Osteoblast (primary cell): ENCODE measurements at places on chromosomes 16 and 17. TPM values are rescaled to one million over a fixed set of nuclear protein-coding genes. Genes with fewer than 3 reads are reported as not detected.
A peak's percentile ranks its signal among the peaks of the same experiment; 100 is the strongest.

The LGALS9B gene
- not detected in 2 replicates for total RNA-seq

The CD68 gene
- 31.8 and 55.7 TPM in 2 replicates for total RNA-seq

The HBA1 gene
- not detected in 2 replicates for total RNA-seq

The RUNDC3A gene
- total RNA-seq = under 0.01 TPM in 1 of 2 replicates, not detected in the other

The TAT gene
- total RNA-seq = under 0.01 TPM in 1 of 2 replicates, not detected in the other

GRCh38 chr17:16046966-16047365 is 47.3 kb downstream of the TTC19 start:
- H3K4me3 ChIP-seq = no peak overlapping the region
- H3K4me1 ChIP-seq = no peaks in the 10 kb centered on the region
- DNase-seq = no peak

- no peak overlapping the region for H3K27ac ChIP-seq
- H3K27me3 ChIP-seq = no peaks in the 10 kb centered on the region
- DNase-seq = peak; percentile 49
- H3K4me3 ChIP-seq = no peak overlapping the region
- no peaks in the 10 kb centered on the region for H3K36me3 ChIP-seq
- H3K4me1 ChIP-seq = peaks cover 28% of the 10 kb centered on the region
Measured at GRCh38 chr17:78940708-78941107, 15.5 kb upstream of the TIMP2 start.

DNA sequence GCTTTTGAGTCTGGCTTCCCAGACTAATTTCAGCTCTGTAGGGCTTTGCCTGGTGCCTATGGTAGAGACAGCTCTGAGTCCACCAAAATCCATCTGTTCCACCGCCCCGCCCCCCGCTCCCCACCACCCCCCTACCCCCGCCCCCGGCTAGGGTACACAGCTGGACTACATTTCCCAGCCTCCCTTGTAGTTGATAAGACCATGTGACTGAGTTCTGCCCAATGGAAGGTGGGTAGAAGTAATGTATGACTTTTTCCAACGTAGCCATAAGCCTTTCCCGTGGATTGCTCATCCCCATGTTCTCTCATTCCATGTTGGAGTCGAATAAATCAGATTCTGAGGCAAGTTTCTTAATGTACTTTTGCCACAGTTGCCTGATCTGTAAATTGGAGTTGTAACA is 786.7 kb upstream of the EEF2KMT start:
- DNase-seq = no peak
- no peak overlapping the region for H3K27ac ChIP-seq

DNA sequence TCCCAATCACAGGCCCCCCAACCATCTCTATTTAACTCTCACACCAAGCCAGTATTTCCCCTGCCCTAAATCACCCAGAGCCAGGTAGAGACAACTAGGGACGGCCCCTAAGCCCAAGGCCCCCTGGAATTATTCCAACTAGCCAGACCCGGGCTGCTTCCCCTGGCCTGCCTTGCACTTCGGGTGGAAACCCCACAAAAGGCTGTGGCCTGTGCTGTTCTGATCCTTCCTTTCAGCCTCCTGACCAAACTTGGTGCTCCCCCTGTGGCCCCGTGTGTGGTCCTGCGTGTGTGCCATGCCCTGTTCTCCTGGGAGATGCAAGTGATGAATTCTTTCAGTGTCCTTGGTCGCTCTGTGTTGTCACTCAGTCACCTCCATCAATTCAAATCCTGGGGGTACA is 14.9 kb downstream of the CCL17 start:
- H3K4me1 ChIP-seq = peaks cover 6% of the 10 kb centered on the region
- no peak overlapping the region for H3K4me3 ChIP-seq
- no peak overlapping the region for H3K27ac ChIP-seq
- H3K36me3 ChIP-seq = no peaks in the 10 kb centered on the region
- H3K27me3 ChIP-seq = no peaks in the 10 kb centered on the region
- no peak for DNase-seq

DNA sequence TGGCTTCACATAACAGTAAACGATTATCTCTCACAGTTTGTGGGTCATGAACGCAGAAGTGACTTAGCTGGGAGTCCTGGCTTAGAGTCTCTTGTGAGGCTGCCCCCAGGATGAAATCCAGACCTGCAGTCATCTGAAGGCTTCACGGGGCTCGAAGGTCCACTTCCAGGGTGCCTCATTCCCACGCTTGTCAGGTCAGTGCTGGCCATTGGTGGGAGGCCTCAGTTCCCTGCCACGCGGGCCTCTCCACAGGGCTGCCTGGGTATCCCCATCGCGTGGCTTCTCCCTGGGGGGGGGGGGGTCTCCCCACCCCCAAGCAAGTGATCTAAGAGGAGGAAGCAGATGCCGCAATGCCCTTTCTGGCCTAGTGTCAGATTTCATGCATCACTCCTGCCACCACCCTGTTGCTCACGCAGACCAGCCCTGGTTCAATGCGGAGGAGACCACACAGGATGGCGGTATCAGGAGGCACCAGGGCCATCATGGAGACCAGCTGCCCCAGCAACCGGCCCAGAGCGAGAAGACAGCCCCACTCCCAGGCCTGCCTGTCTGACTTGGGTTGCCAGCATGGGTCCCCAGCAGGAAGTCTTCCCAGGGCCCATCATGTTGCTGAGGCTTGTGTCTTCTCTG is 77.3 kb upstream of the CDH5 start:
- H3K4me3 ChIP-seq = no peak overlapping the region
- H3K27me3 ChIP-seq = peaks cover 7% of the 10 kb centered on the region
- H3K36me3 ChIP-seq = no peaks in the 10 kb centered on the region
- no peaks in the 10 kb centered on the region for H3K4me1 ChIP-seq

DNA sequence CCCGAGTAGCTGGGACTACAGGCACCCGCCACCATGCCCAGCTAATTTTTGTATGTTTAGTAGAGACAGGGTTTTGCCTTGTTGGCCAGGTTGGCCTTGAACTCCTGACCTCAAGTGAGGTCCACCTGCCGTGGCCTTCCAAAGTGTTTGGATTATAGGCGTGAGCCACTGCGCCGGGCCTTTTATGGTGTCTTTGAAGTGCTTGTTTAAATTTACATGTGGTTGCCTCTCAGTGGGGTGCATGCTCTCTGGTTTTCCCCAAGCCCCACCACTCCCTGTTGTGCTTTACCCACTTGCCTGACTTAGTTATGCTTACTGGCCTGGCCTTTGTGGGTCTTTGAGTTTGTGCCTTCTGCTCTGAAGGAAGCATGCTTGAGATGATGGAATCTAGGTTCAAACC is 132.0 kb downstream of the PRKCB start:
- no peaks in the 10 kb centered on the region for H3K27me3 ChIP-seq
- no peak overlapping the region for H3K4me3 ChIP-seq
- no peak overlapping the region for H3K27ac ChIP-seq

- H3K36me3 ChIP-seq = no peaks in the 10 kb centered on the region
- no peaks in the 10 kb centered on the region for H3K4me1 ChIP-seq
- H3K27ac ChIP-seq = no peak overlapping the region
- H3K27me3 ChIP-seq = peaks cover 10% of the 10 kb centered on the region
Measured at GRCh38 chr16:58366247-58367031, 25.8 kb upstream of the GINS3 start.

DNA sequence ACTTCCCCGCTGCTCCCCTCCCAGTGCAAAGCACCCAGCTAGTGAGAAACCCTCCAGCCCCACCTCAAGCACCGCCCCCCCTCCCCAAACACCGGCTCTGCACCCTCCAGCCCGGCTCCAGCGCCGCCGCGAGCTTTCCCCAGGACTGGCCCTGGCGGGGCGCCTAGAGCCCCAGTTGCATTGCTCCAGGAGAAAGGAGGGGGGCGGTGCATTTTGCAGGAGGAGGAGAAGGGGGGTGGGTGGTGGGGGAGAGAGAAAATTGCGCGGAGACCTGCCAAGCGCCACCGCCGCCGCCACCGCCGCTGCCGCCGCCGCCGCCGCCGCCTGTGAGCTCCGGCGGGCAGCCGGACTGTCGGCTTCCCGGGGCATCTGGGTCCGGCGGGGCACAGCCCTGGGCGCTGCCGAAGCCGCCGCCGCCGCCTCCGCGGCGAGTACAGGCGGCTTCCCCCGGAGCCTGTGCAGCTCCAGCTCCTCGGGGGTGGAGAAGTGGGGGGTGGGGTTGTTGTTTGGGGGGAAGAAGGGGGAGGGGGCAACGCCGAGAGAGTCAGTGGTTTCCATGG is 333 bp upstream of the NOG start:
- H3K36me3 ChIP-seq = no peaks in the 10 kb centered on the region
- peaks cover 39% of the 10 kb centered on the region for H3K27me3 ChIP-seq
- H3K27ac ChIP-seq = no peak overlapping the region
- H3K4me1 ChIP-seq = peaks cover 14% of the 10 kb centered on the region
- peak overlapping the region; percentile 73 for H3K4me3 ChIP-seq
- DNase-seq = peak; percentile 96

GRCh38 chr17:60573236-60574051 is 26.5 kb upstream of the PPM1D start:
- no peak overlapping the region for H3K4me3 ChIP-seq
- H3K27ac ChIP-seq = peak overlapping the region; percentile 79
- H3K4me1 ChIP-seq = peaks cover 23% of the 10 kb centered on the region
- H3K36me3 ChIP-seq = no peaks in the 10 kb centered on the region
- no peak for DNase-seq

DNA sequence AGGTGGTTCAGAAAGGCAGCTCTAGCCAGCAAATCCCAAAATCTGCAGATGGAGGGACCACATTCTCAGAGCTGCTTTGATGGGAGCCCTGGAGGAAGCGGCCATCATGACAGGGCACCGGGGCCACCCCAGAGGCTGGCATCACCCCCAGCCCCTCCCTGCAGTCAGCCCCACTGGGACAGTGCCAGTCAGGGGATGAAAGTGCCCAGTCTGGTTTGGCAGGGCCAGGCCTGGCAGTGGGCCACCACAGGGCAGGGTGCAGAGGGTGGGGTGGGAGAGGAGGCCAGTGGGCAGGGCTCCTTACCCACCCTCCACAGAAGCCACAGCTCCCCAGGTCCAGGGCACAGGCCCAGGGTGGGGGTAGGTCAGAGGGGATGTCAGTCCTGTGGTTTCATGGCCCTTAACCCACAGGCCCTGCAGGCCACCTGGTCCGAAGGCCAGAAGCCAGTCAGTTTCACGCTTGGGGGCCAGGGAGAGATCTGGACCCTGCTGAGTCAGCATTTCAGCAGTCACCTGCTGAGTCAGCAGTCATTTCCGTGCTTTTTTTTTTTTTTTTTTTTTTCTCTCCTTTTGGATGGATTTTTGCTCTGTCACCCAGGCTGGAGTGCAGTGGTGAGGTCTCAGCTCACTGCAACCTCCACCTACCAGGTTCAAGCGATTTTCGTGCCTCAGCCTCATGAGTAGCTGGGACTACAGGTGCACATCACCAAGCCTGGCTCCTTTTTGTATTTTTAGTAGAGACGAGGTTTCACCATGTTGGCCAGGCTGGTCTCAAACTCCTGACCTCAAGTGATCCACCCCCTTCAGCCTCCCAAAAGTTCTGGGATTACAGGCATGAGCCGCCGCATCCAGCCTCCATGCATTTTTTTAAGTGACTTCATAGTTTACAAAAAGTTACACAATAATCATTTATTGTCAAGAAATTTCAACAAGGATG is 10.4 kb downstream of the SLC25A10 start:
- H3K27ac ChIP-seq = no peak overlapping the region
- H3K36me3 ChIP-seq = no peaks in the 10 kb centered on the region
- DNase-seq = peak; percentile 79
- no peak overlapping the region for H3K4me3 ChIP-seq

DNA sequence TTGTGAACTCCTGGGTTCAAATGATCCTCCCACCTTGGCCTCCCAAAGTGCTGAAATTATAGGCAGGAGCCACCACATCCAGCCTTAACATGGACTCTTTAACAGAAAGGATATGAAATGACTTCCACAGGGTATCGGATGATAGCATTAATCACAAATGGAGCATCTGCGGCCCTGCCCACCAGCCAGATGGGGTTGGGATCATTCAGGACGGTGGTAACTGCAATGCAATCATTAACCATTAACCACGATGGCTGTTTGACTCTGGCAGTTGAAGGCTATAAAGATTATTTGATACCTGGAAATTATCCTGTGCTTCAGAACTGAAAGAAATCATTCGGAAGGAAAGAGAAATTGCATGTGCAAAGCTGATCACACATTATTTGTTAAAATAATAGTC is 5.3 kb upstream of the CHST5 start:
- H3K4me3 ChIP-seq = no peak overlapping the region
- H3K27ac ChIP-seq = no peak overlapping the region
- no peaks in the 10 kb centered on the region for H3K4me1 ChIP-seq
- H3K27me3 ChIP-seq = no peaks in the 10 kb centered on the region

- peaks cover 9% of the 10 kb centered on the region for H3K36me3 ChIP-seq
- H3K4me3 ChIP-seq = no peak overlapping the region
- no peaks in the 10 kb centered on the region for H3K27me3 ChIP-seq
- H3K27ac ChIP-seq = no peak overlapping the region
- no peaks in the 10 kb centered on the region for H3K4me1 ChIP-seq
- no peak for DNase-seq
Measured at GRCh38 chr17:30393491-30393890, 14.8 kb downstream of the CPD start.

GRCh38 chr17:49000943-49001342 is 3.8 kb downstream of the IGF2BP1 start:
- peak overlapping the region; percentile 10 for H3K27ac ChIP-seq
- H3K27me3 ChIP-seq = peaks cover 95% of the 10 kb centered on the region
- no peak for DNase-seq
- H3K36me3 ChIP-seq = no peaks in the 10 kb centered on the region
- peaks cover 26% of the 10 kb centered on the region for H3K4me1 ChIP-seq

GRCh38 chr17:47808830-47809480 is 12.6 kb downstream of the OSBPL7 start:
- H3K4me3 ChIP-seq = no peak overlapping the region
- peaks cover 9% of the 10 kb centered on the region for H3K27me3 ChIP-seq
- H3K4me1 ChIP-seq = peaks cover 10% of the 10 kb centered on the region

- H3K36me3 ChIP-seq = no peaks in the 10 kb centered on the region
- no peak for DNase-seq
- H3K27ac ChIP-seq = no peak overlapping the region
- H3K27me3 ChIP-seq = peaks cover 37% of the 10 kb centered on the region
Measured at GRCh38 chr16:3001316-3001715, 11.4 kb upstream of the CLDN9 start.

GRCh38 chr17:19409509-19409908 is 1.5 kb upstream of the RNF112 start:
- no peak overlapping the region for H3K4me3 ChIP-seq
- no peaks in the 10 kb centered on the region for H3K27me3 ChIP-seq
- no peaks in the 10 kb centered on the region for H3K36me3 ChIP-seq
- H3K4me1 ChIP-seq = peaks cover 16% of the 10 kb centered on the region
